Breast epithelium (tissue), 4 donors: ENCODE measurements at places on chromosomes 16 and 17.
A peak's percentile ranks its signal among the peaks of the same experiment; 100 is the strongest.

- H3K4me3 ChIP-seq, result no peak overlapping the region
- H3K27ac ChIP-seq, result no peak overlapping the region
- H3K36me3 ChIP-seq, result no peaks in the 10 kb centered on the region
Observed at GRCh38 chr17:35154196-35155165, 6.9 kb downstream of the UNC45B start.

GRCh38 chr16:83946781-83947566 lies 6.1 kb upstream of the OSGIN1 start:
- H3K27me3 ChIP-seq, result no peaks in the 10 kb centered on the region
- no peak overlapping the region for H3K4me3 ChIP-seq
- no peaks in the 10 kb centered on the region for H3K36me3 ChIP-seq
- no peak for DNase-seq
- no peaks in the 10 kb centered on the region for H3K4me1 ChIP-seq

GRCh38 chr17:28902819-28903545 lies at the start of gene DHRS13:
DHRS13 (minus strand) TSS chr17:28903079; CDS start chr17:28902944, 135 bp downstream.
- H3K4me1 ChIP-seq, result peaks cover 5% of the 10 kb centered on the region
- H3K4me3 ChIP-seq, result peak within 1 kb of the TSS; percentile 76
- H3K27ac ChIP-seq, result peak within 1 kb of the TSS; percentile 94
- no peaks in the 10 kb centered on the region for H3K36me3 ChIP-seq
- DNase-seq, result peak; percentile 66

DNA sequence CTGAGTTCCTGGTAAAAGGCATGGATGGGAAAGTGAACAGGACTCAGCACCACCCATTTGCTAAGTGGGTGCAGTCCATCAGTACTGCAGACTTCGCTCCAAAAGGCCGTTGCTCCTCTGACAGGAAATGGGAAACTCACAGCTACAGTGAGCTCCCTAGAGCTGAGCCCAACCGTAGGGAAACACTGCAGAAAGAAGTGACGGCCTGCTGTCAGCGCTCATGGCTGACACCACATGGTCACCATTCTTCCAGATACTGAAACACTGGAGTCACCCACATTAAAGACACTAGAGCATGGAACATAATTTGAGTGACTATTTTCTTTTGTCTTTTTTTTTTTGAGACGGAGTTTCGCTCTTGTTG lies 31.9 kb downstream of the UBE2O start:
- no peak for DNase-seq
- no peaks in the 10 kb centered on the region for H3K27me3 ChIP-seq
- no peak overlapping the region for H3K4me3 ChIP-seq
- no peaks in the 10 kb centered on the region for H3K36me3 ChIP-seq
- no peaks in the 10 kb centered on the region for H3K4me1 ChIP-seq
